NCI-H2171 (cell line): ENCODE measurements at places on chromosomes 13 and 19.

- peak; percentile 40 for DNase-seq
Observed at GRCh38 chr13:75458696-75459422, 23.1 kb downstream of the TBC1D4 start.

DNA sequence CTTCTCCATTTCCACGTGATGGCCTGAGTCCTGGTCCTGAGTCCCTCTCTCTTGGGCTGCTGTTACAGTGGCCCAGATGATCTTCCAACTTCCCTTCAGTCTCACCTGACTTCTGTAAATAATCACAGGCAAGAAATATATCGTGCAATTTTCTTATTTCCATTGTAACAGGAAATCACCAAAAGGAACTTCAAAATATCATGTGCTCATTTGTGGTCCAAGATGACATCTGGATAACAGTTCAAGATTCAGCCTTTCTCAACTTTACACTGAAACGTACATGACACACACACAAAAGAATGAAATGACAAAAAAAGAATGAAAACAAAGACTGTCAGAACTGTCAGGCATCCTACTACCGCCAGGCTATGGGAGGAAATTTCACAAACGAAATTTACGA, 22.0 kb upstream of the RAP2A start:
- DNase-seq = no peak

DNA sequence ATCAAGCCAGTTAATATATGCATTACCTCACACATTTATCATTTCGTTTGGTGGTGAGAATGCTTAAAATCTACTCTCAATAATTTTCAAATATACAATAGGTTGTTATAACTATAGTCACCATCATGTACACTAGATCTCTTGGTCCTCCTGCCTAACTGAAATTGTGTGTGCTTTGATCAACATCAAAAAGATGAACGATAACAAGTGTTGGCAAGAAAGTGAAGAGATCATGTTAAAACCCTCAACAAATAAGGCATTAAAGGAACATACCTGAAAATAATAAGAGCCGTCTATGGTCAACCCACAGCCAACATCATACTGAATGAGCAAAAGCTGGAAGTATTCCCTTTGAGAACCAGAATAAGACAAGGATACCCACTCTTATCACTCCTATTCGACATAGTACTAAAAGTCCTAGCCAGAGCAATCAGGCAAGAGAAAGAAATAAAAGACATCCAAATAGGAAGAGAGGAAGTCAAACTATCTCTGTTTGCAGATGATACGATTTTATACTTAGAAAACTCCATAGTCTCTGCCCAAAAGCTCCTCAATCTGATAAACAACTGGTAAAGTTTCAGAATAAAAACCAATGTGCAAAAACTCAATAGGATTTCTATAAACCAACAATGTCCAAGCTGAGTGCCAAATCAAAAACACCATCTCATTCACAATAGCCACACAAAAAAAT, 27.9 kb upstream of the OR10H1 start:
- no peak for DNase-seq

- DNase-seq = no peak
Observed at GRCh38 chr19:27741236-27741635, 1471.7 kb downstream of the UQCRFS1 start.

- no peak for DNase-seq
Observed at GRCh38 chr19:14406645-14407401, 12.3 kb downstream of the DDX39A start.

DNA sequence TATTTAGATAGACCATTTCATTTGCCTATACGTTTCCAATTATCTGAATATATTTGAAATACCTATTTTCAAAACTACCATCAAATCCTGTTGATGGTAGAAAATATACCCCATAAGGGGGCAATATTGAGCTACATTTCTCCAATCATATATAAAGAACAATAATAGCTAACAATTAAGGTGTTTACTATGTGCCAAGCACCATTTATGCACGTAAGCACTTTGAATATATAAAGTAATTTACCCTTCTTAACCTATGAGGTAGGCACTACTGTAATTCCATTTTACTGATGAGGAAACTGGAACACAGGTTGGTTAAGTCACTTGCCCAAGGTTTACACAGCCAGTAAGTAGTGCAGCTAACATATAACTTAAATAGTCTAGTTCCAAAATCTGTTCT, 79.2 kb downstream of the UBL3 start:
- DNase-seq = no peak

GRCh38 chr19:32872391-32872790, 2.8 kb upstream of the SLC7A9 start:
- DNase-seq = no peak

GRCh38 chr13:86585835-86586234, 786.6 kb upstream of the SLITRK6 start:
- DNase-seq = no peak

- no peak for DNase-seq
Observed at GRCh38 chr19:2812414-2813234, 7.0 kb upstream of the ZNF554 start.

- DNase-seq = peak; percentile 36
Observed at GRCh38 chr19:13437919-13438618, 68.2 kb downstream of the CACNA1A start.

DNA sequence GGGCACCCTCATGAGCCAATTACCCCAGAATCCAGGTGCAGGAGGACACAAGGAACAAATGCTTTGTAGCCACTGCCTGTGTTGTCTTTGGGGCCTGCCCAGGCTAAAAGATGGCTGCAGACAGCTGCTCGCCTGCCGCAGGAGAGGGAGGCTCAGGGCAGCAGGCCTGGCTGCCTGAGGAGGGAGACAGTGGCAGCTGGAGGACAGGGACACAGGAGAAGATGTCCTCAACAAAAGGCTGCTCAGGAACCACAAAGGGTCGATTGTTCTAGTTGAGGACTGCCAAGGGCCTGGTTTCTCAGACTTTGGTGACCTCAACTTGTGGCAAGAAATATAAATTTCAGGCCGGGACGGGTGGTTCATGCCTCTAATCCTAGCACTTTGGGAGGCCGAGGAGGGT, 7.6 kb downstream of the SIRT2 start:
- DNase-seq = no peak

DNA sequence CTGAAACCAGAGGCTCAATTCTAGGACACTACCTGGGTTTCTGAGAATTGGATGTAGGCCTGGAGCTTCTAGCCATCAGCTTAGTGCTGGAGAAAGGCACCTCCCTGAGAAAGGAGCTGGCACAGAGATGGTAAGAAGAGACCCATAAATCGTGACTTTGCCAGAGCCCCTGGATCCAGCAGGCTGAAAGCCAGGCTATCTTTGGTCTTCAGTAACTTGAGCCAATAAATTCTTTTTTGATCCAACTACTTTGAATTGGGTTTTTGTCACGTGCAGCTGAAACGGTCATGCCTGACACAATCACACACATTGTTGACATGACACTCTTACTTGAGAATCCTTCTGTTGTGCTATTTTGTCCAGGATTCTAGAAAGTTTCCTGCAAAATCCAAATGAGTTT, 103.4 kb downstream of the LHFPL6 start:
- DNase-seq = no peak

GRCh38 chr13:98215508-98215907, 38.4 kb upstream of the RNF113B start:
- no peak for DNase-seq

- DNase-seq = peak; percentile 7
Observed at GRCh38 chr19:6060600-6061375, 49.5 kb downstream of the RFX2 start.

GRCh38 chr13:113121928-113122471, 599 bp upstream of the F10 start:
- no peak for DNase-seq
